ENCODE measurements at places on chromosomes 12 and 14.

- no peak for DNase-seq
Observed at GRCh38 chr12:17372508-17372907, 717.5 kb downstream of the RERGL start.

- no peak for DNase-seq
Observed at GRCh38 chr12:48903363-48903981, 21.8 kb downstream of the FKBP11 start.

GRCh38 chr12:30100741-30101140 is 317.0 kb upstream of the TMTC1 start:
- no peak for DNase-seq

GRCh38 chr12:561908-562593 is 101.2 kb downstream of the NINJ2 start:
- no peak for DNase-seq

- no peak for DNase-seq
Observed at GRCh38 chr12:30110958-30111586, 327.3 kb upstream of the TMTC1 start.

DNA sequence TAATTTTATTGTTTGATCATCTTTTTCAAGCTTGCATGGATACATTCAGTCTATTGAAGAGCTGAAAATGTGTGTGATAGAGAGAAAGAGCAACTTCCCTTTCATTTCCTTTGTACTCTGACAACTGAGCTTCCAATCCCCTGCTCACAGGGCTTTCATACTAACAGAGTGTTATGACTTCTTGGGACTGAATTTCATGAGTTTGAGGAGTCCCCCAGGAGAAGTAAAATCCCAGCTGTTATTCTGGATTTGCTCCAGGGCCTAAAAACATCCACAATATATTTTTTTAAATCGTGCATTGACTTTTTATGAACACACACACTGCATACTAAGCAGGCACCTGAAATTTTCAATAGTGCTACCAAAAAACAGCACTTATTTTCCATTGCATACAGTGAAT is 195.8 kb upstream of the CAND1 start:
- DNase-seq: no peak

- no peak for DNase-seq
Observed at GRCh38 chr12:66662179-66662578, 16.7 kb downstream of the GRIP1 start.

DNA sequence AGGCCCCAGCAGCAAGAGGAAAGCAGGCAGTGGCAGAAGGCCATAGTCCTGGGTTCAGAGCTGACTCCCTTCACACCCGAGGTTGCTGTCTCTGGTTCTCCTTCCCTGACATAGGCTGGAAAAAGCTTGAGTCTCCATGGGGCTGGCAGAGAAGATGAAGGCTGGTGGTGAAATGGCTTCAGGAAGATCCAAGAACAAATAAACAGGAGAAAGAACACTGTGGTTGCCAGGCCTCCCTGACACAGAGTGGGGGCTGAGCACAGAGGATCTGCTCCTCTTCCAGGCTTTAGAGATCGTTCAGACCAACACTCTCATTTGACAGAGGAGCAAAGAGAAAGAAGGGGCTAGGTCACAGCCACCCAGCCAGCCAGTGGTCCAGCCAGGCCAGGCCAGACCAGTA is 14.3 kb downstream of the HDAC7 start:
- DNase-seq: no peak

GRCh38 chr12:103833891-103834290 is 7.1 kb downstream of the NT5DC3 start:
- DNase-seq: no peak

- no peak for DNase-seq
Observed at GRCh38 chr14:59215322-59215721, 26.9 kb downstream of the DAAM1 start.
